DMS79 (cell line): ENCODE measurements at places on chromosomes 4 and X.

GRCh38 chr4:101127176-101127790, 220.0 kb downstream of the PPP3CA start:
- DNase-seq = no peak

DNA sequence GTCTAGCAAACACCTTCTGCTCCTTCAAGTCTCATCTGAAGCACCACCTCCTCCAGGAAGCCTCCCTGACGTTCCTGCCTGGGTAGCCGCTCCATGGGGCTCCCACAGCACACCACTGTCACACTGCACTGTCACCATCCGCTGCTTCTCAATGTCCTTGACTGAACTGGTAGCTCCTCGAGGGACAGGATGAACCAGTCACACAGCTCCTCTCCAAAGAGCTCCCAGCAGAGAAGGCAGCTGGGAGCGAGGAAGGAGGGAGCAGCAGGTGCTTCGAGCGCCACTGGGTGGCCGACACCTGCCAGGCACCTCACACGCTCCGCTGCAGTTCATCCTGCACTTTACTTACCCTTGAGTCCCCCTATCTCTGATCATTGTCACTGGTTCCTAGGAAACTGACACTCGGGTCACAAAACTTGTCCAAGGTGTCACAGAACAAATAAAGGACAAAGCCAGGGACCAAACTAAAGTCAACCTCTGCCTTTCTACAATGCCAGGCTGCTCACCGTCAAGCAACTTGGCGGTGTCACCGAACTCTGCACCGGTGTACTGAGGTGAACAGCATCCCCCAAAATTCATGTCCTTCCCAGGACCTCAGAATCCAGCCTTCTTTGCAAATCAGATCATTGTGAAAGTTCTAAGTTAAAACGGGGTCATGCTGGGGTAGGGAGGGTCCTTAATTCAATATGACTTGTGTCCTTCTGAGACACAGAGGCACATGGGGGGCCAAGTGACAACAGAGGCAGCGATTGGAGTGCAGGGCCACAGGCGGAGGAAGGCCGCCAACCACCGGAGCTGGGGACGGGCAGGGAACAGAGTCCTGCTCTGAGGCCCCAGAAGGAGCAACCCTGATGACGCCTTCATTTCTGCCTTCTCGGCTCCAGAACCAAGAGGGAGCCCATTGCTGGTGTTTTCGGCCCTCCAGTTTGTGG, 5.5 kb upstream of the S100P start:
- DNase-seq = no peak

GRCh38 chr4:56181140-56181953, 205.9 kb downstream of the AASDH start:
- no peak for DNase-seq

DNA sequence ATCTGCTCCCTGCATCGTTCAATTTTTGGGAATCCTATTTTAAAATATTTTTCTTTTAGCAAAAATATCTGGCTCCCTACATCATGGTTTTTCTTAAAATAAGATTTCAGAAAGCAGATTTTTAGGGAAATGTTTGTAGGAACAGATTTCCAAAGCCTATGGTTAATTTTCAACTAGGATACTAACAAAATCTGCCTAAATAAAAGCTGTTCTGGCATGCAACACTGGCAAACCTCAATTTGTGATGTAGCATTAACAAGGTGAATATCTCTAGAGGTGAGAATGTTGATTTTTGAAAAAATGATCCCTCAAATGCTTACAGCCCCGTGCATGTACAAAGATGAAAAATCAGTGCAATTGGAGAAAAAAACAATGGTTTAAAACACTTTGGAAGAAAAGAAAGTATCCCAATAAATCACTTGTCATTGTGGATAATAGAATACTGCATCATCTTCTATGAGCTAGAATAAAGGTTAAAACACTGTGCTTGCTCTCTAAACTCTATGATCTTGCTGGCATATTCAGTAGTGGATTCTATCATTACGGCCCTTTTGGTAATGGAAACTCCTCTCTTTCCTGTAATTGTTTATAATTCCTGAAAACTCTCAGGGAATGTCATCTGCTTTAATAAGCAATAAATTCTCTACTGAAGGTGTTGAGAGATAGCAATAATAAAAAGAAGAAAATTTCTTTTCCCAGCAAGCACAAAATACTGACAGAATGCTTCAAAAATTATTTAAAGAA, 97.6 kb downstream of the C4orf33 start:
- DNase-seq = no peak

- no peak for DNase-seq
Measured at GRCh38 chrX:150148749-150149672, 210.7 kb upstream of the EOLA2 start.

DNA sequence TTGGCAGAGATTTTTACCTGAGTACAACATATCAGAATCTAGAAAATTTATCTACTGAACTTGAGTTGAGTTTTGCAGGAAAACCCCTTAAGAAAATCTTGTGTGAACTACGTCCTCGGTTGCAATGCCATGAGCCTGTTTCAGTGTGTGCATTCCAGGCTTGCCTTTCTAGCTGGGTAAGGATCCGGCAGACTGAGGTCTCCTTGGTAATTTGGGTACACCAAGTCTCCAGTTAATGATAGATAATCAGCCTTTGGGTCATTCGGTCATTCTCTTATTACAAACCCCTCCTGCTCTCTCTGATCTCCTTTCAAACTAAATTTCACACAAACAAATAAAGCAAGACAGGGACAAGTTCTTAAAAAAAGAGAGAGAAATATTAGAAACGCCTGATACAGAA, 5.9 kb upstream of the HAND2 start:
- DNase-seq = no peak

DNA sequence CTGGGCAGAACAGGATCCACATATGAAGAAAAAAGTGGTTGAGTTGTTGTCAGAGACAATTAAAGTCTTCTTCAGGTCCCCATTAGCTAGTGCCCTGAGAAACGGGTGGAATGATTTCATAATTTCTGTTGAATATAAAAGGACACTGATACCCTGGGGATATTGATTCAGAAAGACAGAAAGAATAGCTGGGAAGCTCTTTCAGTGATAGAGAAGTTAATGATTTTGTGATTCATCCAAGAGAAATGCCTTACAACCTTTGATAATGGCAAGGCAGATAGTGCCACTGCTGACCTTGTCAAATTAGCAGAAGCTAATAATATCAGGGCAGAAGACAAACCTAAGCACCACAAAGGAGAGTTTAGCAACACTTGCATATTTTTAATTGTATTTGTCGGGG, 37.9 kb downstream of the UNC5C start:
- DNase-seq = no peak

GRCh38 chr4:176964116-176964691, 171.5 kb upstream of the VEGFC start:
- DNase-seq = no peak

GRCh38 chr4:111650674-111651086, 494.6 kb upstream of the FAM241A start:
- no peak for DNase-seq

GRCh38 chr4:145523117-145523516, 41.5 kb downstream of the SMAD1 start:
- DNase-seq = no peak
